Stimulated activated CD8-positive, alpha-beta memory T cell treated with anti-CD3 and anti-CD28 coated beads, Interleukin-15, amount 100 ng/mL, for 1 hour (primary cell): ENCODE measurements at places on chromosomes 12 and 14.
A peak's percentile ranks its signal among the peaks of the same experiment; 100 is the strongest.

GRCh38 chr12:9810671-9811070 lies 16.6 kb upstream of the KLRF1 start:
- DNase-seq: no peak

GRCh38 chr14:105492031-105492970 lies 1.3 kb downstream of the TEDC1 start:
- DNase-seq: no peak

- no peak for DNase-seq
These were observed 68.2 kb downstream of the PLEKHG7 start for GRCh38 chr12:92771001-92771400.

GRCh38 chr14:91065266-91065665 lies 4.8 kb upstream of the RPS6KA5 start:
- no peak for DNase-seq

DNA sequence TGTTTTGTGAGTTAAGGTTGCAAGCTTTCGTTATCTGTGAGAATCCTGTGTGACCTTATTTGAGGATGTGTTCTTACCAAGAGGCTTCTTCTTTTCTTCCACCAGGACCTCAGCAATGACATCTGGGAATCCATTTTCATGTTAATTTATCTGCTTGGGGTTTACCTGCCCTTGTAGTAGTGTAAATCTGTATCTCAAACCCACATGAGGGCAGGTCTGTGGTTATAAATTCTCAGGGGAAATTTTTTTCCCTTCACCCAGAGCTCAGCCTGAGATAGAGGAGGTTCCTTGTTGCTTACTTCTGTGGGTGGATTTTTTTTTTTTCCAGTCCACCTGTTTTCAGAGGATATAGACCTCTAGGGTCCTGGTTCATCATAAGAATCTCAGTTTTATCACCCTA lies 70.8 kb downstream of the AKAP6 start:
- DNase-seq: no peak

DNA sequence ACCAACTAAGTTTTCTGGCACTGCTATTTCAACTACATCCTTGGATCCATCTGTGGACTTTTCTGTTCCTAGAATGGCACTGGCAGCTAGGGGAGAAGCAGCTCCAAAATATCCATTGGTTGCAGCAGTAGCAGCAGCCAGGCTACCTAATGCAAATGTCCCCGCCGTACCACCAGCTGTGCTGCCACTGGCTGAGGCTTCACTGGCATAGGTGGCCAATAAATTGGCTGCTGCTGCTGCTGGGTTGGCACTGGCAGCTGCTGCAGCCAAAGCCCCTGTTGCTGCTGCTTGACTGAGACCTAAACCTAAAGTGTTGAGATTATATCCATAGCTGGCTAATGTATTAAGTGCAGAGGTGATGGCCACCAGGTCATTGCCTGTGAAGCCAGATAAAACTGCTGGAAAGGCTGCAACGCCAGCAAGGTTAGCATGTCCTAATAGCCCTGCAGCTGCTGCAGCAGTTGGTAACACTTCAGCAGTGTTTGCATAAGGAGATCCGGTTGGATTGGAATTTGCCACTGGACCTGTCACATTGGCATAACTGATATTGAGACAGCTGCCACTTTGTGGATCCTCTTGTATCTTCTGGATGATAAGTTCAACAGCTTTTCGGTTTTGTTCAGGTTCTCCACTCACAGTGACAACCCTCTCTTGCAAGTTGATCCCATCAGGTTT lies 149.5 kb downstream of the NOVA1 start:
- no peak for DNase-seq

GRCh38 chr12:72272731-72273498 lies 745 bp downstream of the TRHDE start:
- no peak for DNase-seq

- DNase-seq: no peak
These were observed 8.4 kb downstream of the ADCY6 start for GRCh38 chr12:48780381-48781025.

DNA sequence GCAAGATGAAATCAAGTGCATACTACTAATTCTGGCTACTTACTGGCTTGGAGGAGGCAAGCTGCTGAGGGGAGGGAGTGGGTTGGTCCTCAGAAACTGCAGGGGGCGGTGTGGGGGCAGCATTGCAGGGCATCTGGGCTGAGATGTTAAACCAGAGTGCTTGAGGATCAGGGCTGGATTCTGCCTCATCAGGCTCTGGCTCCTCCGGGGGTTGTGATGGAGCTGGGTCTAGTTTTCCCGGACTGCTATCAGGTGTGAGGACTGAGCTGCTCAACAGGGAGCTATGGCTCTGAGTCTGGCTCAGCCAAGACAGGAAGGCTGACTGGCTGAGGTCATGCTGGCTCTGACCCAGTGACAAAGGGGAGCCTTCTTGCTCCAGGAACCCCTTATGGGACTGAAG lies 28.6 kb downstream of the BAZ2A start:
- no peak for DNase-seq

DNA sequence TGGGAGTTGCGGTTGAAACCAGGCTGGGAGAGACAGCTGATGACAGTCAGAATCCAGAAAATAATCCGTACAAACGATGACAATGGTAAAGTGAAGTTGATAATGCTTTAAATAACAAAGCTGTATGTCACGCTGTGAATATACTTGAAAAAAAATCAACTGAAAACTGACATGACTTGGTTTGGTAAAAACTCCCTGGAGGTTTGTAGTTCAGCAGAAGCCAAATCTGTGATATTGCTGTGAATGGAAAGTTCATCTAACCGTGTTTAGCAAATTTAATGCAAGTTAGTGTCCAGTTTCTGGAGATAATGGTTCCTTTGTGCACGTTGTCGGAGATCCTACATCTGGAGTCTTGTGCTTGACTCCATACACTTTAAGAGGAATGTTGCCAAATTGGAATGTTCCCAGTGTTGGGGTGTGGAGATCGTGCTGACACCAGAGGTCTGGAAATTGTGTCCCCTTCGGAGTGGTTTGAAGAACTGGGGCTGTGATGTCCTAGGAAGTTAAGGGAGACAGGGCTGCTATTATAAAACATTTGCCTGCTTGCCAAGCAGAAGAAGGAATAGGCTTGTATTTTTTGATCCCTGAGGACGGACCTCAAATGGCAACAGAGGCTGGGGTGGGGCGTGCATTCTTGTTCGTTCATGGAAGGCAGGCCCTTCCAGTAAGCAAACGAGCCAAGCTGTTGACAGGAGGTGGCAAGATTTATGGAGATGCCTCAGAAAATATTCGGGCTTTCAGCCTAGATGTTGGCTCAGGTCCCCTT lies 30.6 kb downstream of the PPFIBP1 start:
- DNase-seq: no peak

DNA sequence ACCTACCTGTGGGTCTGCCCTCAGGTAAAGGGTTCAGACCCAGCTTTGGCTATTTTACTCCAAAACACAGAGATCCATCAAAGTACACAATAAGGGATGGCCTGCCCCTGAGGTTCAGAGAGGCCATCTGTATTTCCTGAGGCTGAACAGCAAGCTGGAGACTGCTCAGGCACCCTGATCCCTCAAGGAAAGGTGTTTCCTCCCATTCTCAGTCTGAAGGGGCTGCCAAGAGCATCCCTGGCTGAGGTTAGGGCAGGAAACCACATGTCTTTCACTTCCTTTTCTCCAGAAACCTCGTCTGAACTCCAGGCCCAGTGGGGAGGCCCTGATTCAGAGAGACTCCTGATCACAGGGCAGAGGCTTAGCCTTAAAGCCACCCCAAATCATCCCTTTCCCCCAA lies 1.5 kb downstream of the RILPL1 start:
- DNase-seq: no peak

- DNase-seq: no peak
These were observed 96.6 kb downstream of the APAF1 start for GRCh38 chr12:98741556-98742265.

DNA sequence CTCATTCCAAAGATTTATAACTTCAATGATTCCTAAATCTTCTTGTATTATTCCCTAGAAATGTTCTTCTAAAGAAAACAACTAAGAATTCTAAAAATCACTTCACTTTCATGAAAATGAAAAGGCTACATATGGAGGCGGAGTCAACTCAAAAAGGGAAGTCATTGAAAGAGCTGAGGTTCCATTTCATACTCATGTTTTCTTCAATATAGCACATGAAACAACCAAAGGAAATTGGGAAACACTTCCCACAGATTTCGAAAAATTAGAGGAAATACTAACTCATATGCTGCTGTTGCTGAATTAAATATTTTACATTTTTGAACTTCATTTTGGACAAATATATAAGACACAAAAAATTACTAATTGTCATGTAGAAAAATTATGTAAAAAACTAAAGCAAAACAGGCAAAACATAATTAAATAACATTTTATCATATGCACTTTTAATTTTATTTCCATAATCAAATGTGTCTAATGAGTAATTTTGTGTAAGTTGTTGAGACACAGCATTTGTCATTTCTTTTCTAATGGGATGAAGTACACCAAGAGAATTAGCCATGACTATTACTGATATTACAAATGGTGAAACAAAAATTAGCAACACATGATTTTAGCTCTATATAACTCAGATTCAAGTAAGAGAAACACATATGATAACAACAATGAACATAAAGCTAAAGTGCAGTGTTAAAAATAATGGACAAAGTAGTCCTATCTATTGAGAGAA lies at the start of gene CD163:
Gene CD163, minus strand, starts transcription at position 92 of the 730 bp plus-strand sequence. Its CDS starts 87 bp downstream, at position 5.
- no peak for DNase-seq

GRCh38 chr12:93460902-93461301 lies 6.4 kb upstream of the MRPL42 start:
- DNase-seq: no peak

GRCh38 chr14:22271838-22272799 lies 316.9 kb downstream of the DAD1 start:
- no peak for DNase-seq

- no peak for DNase-seq
These were observed 33.2 kb downstream of the EFCAB11 start for GRCh38 chr14:89921346-89921745.

GRCh38 chr14:48253020-48253419 lies 577.6 kb upstream of the MDGA2 start:
- DNase-seq: no peak

- peak; percentile 4 for DNase-seq
These were observed 31.6 kb downstream of the WBP11 start for GRCh38 chr12:14771651-14772137.

DNA sequence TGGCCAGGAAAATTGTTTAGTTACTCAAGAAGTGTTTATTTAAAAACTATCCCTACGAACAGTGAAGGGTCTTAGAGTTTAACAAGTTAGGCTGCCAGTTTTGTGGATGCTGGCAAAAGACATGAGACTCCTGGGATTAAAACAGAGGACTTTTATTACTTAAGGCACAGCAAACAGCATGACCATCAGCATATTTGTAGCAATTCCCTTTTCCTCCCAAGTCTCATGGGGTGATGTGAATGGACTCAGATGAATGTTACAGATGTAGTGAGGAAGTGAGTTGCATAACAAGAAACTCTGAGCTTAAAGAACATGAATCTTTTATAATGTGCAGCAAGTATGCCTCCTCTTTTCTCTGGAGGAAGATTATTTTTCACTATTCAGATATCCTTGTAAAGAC lies 695.8 kb downstream of the RPS29 start:
- DNase-seq: no peak

DNA sequence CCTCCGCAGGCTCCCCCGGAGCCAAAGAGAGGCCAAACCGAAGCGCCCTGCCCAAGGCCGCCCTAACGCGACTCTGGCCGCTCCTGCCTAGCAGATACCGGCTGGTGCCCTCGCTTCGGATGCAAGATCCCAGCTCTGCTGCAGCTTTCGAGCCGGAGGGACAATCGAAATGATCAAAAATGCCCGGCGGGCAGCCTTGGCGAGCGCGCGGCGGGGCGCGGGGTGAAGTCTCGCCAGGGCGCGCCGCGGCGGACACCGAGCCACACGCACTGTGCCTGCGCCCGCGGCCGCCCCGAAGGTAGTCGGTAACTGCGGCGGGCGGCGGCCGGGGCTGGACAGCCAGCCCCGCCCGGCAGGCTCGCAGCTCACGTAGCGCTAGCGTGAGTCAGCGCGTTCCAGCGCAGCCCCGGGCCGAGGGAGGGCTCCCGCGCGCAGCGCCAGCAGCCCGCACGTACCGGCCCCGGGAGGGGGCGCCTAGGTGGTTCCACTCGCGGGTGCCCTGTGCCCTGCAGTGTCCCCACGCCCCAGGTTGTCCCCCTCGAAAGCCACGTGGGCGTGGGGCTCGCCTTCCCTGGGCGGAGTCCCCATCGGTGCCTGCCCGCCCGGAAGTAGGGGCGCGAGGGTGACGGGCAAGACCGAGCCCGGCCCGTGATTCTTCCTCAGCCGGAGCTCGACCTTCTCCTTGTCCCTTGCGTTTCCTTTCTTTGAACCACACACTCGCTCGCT lies 109.2 kb upstream of the EGLN3 start:
- peak; percentile 20 for DNase-seq

DNA sequence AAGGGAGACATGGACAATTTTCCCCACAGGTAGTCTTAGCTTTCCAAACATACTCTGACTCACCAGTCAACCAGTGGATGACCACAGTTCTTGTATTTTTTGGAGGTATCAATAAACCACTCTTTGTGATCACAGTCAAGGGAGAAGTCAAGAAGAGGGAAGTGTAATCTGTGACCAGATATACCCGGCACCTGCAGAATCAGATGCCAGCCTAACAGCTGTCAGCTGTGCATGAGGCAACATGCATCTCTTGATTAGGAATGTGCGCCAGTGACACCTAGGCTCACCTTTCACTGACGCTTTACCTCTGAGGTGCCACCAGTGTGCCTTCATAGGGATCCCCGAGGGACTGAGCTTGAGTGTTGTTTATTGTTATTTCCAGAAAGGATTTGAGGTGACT lies 20.0 kb downstream of the PROX2 start:
- DNase-seq: no peak

- DNase-seq: no peak
These were observed 1225.6 kb downstream of the VRK1 start for GRCh38 chr14:98022541-98023520.

DNA sequence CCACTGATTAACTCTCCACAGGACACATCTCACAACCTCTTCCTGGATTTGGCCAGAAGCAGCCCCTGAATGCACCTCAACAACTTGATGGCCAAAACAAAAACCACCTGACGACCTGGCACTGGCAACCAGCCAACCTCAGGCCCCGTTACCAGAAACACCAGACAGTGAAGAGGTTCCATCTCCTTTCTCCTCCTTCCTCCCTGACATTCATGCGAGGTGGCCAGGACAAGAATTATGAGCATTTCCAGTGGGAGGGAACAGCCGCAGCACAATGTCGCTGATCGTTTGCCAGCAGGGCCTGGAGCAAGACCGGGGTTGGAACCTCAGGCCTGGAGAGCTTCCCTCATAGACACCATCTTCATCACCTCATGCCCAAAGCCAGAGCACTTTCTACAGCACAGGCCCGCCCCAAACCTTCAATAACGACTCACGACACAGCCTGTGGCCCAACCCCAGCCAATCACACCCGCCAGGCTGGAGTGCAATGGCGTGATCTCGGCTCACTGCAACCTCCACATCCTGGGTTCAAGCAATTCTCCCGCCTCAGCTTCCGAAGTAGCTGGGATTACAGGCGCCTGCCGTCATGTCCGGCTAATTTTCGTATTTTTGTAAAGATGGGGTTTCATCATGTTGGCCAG lies 48.7 kb downstream of the CCDC88C start:
- no peak for DNase-seq
